Activated naive CD4-positive, alpha-beta T cell treated with Interleukin-2 at 50 U/mL for 16 hours (primary cell): ENCODE measurements at places on chromosomes 6 and 20.
A peak's percentile ranks its signal among the peaks of the same experiment; 100 is the strongest.

DNA sequence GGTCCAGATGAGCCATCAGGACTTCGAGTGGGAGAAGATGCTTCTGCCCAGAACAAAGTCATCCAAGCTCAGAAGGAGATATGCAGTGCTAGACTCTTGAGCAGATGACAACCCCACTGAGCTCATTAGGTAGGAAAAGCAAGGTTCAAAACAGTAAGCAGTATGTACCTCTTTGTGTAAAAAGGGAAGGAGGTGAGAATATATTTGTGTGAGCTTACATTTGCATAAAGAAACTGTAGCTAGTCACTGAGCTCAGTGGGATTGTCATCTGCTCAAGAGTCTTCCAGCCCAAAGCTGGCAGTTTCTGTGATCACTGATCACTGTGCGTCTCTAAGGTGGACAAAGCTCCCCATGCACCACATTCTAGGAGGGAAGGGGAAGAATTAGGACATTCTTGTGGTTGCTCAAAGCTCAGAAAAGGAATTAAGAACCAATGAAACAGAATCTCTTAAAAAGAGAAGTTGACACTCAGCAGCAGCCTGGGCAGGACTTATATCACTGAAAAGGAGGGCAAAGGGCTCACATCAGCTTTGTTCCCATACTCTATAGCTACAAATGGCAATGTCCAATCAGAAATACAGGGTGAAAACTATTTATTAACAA is 90.0 kb upstream of the MAFB start:
- DNase-seq, result no peak

GRCh38 chr20:24958506-24959385 is 9.7 kb downstream of the CST7 start:
- DNase-seq, result no peak

GRCh38 chr20:41177636-41178035 is 40.3 kb downstream of the PLCG1 start:
- DNase-seq, result no peak

DNA sequence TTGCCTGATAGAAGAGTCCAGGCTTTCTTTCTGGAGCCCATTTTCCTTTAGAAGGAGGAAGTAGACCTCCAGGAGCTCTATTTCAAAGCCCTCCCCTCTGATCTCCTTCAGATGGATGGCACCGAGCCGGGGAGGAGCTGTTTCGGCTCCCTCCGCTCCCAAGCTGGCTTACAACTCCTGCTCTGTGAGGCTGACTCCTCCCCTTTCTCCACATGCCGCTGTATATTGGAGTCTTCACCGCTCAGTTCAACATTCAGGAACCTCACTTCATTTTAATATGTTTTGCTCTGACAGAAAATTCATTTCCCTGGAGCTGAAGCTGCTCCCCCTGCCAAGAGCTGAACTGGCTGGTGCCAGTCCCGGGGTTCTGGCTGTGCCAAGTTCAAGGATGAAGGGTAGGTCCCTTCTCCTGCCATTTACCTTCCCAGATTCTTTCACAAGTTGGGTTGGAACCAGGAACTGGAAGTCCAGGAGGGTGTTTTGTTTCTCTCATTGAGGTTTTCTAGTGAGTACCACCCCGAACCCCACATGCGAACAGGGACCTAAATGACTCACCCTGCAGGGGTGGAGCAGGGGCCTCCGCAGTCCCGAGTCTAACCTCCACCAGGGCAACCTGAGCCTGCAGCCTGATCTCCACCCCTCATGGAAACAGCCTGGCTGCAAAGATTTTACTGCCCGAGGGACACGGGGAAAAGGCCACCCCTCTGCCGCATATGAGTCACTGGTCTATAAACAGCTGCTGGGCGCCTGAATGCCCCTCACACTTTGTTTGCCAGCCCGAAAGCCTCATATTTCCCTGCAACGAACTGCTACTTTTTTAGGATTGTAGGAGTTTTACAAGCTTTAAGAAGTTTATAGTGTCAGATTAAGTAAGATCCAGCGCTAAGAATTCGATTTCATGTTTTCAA is 68.6 kb upstream of the FOXA2 start:
- DNase-seq, result no peak

- peak; percentile 68 for DNase-seq
Observed at GRCh38 chr6:53335224-53335994, 13.3 kb downstream of the ELOVL5 start.

GRCh38 chr20:57579898-57580447 is 19.1 kb downstream of the PCK1 start:
- DNase-seq, result no peak

- DNase-seq, result no peak
Observed at GRCh38 chr20:59816146-59816738, 117.2 kb downstream of the SYCP2 start.

GRCh38 chr6:84362193-84362821 is 134.9 kb upstream of the CEP162 start:
- no peak for DNase-seq

DNA sequence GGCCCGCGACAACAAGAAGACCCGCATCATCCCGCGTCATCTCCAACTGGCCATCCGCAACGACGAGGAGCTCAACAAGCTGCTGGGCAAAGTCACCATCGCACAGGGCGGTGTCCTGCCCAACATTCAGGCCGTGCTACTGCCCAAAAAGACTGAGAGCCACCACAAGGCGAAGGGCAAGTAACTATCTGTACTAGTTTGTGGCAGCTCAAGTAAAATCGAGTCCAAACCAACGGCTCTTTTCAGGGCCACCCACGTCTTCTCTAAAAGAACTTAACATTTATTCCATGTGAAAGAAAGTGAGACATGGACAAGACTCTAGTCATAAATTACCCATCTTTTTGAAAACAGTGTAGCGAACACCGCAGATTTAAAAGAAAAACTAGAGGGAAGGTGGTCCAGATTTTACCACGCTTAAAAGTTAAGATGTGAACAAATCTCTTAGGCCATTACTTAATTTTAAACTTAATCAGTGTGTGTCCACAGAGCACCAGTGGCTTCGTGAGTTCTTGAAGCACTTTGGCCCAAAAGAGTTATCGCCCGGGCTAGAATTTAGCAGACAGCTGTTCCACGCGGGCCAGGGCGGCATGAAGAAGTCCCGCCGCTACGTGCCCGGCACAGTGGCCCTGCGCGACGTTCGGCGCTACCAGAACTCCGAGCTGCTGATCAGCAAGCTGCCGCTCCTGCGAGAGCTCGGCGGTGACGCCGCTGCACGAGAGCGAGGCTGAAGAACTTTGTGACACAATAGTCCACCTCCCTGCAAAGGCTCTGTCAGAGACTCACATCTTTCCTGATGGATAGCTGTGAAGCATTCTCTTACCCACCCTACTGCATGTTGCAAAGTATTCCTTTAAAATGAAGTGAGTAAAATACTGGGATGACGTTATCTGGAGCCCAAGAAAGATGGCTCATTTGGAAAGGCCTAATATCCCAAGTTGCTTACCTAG is 113.9 kb upstream of the PRSS16 start:
- DNase-seq, result peak; percentile 70

- DNase-seq, result no peak
Observed at GRCh38 chr6:68194846-68195478, 440.1 kb upstream of the ADGRB3 start.

GRCh38 chr20:50522053-50522674 is 12.0 kb downstream of the PTPN1 start:
- no peak for DNase-seq

GRCh38 chr20:11832397-11832796 is 85.3 kb upstream of the BTBD3 start:
- no peak for DNase-seq

DNA sequence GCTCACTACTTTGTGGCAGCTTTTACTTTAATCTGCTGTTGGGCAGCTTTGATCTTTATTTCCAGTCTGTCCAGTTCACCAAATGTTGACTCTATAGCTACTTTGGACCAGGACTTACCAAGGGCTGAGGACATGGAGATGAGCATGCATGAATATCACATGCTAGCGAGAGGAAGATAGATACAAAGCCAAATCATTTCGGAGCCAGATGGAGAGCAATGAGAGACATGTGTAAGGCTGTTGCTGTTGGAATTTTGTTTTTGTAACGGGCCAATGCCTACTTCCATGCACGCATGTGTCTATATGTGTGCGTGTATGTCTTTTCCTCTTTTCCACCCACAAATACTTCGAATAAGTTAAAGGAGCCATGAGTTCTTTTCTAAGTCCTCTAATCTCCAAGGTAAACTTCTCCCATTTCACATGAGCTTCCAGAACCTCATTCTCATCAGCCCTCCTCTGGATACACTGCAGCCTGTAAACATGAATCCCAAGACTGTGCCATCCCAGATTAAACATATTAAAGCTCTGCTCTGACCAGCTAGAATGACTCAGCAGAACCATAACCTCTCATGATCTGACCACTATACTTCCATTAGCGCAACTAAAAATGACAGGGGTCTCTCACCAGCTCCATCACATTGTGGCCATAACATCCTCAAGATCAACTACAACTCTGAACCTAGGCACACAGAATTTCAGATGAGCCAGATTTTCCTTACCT is 160.7 kb downstream of the LRFN2 start:
- DNase-seq, result no peak

- no peak for DNase-seq
Observed at GRCh38 chr6:22367346-22367745, 70.5 kb upstream of the PRL start.

DNA sequence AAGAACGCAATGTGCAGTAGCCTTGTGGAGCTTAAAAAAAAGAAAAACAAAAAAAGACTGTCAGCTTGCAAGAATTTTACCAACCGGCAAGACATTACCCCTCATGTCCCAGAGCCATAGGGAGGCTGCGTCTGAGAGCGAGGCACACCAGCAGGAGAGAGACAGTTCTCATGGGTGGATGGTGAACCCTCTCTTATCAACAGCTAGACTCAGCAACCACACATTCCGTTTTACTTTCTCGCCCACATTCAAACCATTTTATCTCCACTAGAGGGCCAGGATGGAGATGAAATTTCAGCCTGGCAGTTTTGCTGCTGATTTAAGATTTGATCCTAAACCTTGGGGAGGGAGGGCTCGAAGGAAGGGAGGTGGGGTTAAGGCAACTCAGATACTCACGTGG is 247.0 kb downstream of the ATXN1 start:
- peak; percentile 18 for DNase-seq

DNA sequence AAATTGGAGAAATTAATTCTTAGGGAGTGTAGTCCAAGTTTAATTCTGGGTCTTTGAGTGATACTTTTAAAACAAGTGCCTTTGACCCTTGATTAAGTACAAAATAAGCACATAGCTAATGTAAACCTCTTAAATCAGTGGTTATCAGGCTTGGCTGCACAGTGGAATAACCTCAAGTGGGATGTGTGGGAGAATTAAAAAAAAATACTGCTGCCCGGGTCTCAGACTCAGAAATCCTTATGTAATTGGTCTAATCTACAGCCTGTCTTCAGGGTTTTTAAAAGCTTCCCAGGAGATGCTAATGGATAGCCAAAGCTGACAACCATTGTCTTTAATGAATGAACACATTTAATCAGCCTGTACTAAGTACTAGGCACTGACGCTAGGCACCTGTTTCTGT is 28.5 kb upstream of the TMEM14A start:
- no peak for DNase-seq

- DNase-seq, result no peak
Observed at GRCh38 chr20:2430538-2430937, 40.1 kb downstream of the SNRPB start.

DNA sequence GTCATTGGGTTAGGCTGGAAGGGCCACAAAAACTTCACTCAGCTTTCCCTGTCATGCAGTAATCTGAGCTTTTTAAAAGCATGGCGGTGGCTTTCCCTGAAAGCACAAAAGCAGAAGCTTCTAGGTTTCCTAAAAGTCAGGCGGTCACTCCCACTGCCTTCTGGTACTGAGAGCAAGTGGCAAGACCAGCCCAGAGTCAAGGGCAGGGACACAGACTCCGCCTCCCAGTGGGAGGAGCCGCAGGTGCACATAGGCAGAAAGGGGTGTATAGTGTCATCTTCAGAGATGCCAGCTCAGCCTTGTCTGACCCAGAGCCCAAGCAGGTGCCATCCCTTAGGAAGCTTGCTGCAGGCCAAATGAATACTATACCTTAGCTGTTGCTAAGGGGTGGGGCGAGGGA is 18.0 kb upstream of the PACSIN1 start:
- no peak for DNase-seq

DNA sequence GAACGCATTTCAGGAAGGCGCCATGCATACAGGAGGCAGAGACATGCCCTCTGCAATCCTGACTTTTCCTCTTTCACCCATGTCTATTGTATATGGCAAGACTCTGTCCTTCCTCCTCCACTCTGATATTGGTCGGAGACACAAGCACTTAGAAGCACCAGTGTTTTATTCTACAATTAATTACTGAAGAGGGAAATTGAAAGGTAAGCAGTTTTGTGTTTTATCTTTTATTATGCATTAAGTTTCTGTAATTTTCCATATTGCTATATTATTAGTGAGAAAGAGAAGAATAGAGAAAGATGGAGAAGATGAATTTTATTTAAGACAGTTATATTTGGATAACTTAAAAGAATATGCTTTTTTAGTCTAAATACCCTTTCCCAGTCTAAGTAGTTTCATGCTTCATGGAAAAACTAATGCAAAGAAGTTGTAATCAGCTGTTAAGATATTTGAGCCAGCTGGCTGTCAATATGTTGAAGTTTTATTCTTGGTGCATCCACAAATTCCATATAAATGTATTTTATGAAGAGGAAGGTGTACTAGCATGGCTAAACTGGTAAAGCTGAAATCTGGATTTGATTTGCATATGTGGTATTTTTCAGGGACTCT is 13.6 kb downstream of the ARID1B start:
- DNase-seq, result no peak

GRCh38 chr6:128071212-128071611 is 170.4 kb upstream of the THEMIS start:
- no peak for DNase-seq

- DNase-seq, result no peak
Observed at GRCh38 chr6:10730254-10730653, 7.4 kb downstream of the TMEM14C start.

DNA sequence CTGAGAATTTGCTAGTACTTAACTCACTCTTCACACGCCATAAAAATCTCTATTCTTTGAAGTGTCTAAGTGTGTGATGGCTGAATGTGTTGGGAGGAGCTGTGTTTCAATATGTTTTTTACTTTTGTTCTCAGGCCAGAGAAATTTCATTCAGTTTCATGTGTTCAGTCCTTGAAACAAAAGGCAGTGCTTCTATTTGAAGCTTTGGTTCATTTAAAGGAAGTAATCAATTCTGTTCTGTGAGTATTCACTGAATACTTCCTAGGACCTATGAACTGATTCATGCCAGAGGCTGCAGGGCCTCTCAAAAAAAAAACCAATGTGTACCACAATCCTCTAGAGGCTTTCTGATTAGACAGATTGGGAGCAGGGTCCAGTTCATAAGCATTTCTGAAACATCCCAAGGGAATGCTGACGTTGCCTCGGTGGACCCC is 12.4 kb upstream of the F13A1 start:
- DNase-seq, result no peak

DNA sequence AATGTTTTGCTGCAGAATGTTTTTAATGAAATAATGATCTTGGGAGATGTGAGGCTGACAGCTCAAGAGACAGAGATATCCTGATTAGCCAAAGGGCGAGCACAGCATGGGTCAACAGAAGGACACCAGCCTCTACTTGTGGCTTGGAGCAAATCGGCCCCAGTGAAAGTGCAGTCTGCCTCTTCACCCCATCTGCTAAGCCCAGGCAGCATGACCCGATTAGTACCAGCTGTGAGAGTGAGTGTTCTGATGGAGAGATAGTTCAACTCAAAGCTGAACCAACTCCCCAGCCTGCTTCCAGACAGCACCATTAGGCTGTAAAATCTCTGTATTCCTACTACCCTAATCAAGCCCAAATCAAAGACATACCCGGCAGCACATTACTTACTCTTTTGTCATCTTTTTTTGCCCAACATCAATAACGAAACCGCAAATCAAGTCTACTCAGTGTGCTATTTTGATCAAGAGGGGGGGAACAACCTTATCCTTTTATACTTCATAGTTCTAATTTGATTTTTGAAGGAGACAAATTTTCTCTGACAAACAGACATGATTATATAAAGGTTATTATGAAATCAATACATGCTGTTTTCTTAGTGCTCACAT is 514.1 kb upstream of the NRSN1 start:
- DNase-seq, result no peak
